Cardiac septum (tissue), 1 donor: ENCODE measurements at places on chromosomes 11 and 22. TPM values are rescaled to one million over a fixed set of nuclear protein-coding genes. Genes with fewer than 3 reads are reported as not detected.
A peak's percentile ranks its signal among the peaks of the same experiment; 100 is the strongest.

GRCh38 chr11:87320123-87320522, 282.4 kb downstream of the TMEM135 start:
- no peak for DNase-seq

DNA sequence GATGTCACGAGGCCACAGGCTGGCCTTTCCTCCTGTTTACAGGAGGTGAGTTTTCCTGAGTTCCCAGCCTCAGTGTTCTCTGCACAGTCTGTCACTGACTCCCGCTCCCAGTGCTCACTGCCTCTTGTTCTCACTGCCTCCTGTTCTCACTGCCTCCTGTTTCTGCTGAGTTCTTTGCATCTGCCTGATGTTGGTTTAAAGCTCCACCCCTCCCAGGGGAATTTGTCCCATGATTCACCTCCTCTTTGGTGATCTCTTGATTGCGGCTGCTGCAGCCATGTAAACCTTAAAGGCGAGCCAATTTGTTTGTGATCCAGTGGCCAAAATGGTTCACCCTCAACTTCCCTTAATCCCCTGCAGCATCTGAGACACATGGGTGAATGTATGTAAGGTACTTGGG, 6.0 kb upstream of the TUBA8 start:
- peak; percentile 54 for DNase-seq

NAV2 gene
- total RNA-seq: 50.8 TPM

MISFA gene
- total RNA-seq: 6.4 TPM

GAS2 gene
- total RNA-seq: 14.3 TPM

GRCh38 chr22:36145881-36146280, 14.7 kb downstream of the APOL3 start:
- no peak for DNase-seq

GRCh38 chr22:25409240-25409639, 155.2 kb upstream of the GRK3 start:
- DNase-seq: peak; percentile 77

DNA sequence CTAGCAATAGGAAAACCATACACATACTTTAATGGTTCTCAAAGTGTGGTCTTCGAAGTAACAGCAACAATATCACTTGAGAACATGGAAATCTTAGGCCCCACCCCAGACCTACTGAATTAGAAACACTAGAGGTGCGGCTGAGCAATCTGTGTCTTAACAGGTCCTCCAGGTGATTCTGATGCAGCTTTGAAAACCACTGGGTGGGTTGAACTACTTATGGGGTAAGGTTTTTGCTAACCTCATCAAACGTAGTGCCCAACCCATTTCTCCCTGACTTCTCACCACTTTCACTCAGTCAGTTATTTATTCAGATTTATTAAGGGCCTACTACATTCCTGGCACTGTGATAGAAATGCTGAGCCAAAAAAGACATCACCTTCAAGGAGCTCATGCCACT, 3.7 kb downstream of the MPZL2 start:
- no peak for DNase-seq

- no peak for DNase-seq
Measured at GRCh38 chr11:32426819-32427615, 8.3 kb downstream of the WT1 start.
